ENCODE measurements at places on chromosomes 2 and 18.
A peak's percentile ranks its signal among the peaks of the same experiment; 100 is the strongest.

GRCh38 chr2:233413559-233414272, 59.4 kb downstream of the DGKD start:
- no peak overlapping the region for H3K27ac ChIP-seq
- H3K36me3 ChIP-seq = no peaks in the 10 kb centered on the region
- no peaks in the 10 kb centered on the region for H3K27me3 ChIP-seq
- DNase-seq = peak; percentile 22
- H3K4me1 ChIP-seq = no peaks in the 10 kb centered on the region

DNA sequence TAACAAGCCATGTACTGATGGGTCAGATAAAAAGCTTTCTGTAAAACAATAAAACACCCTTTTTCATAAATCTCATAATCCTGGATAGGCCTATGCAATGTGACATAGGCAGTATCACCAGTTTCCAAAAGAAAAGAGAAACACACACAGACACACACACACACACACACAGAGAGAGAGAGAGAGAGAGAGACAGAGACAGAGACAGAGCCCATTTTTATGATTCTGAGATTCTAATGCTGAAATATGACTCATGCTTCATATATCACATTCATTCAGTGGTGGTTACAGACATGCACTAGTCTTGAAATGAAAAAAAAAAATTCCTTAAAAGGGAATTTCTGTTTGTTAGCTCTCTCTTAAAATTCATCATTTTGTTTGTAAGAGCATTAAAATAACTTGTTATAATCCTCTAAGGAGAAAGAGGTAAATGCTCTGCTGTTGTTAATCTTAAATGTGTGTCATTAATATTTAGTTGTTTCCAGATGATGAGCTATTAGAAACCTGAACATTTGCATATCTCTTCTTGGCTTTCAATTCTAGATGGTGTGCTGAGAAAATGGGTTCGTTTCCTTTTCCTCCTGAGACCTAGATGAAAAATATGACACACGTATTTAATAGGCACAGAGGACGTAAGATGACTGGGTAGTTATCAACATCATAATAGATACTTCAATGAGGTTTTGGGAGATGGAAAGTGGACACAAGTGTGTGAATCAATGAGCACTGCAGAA, 1598.7 kb upstream of the ACVR2A start:
- no peak overlapping the region for H3K27ac ChIP-seq
- no peak for DNase-seq
- H3K4me1 ChIP-seq = no peaks in the 10 kb centered on the region
- H3K4me3 ChIP-seq = no peak overlapping the region
- H3K36me3 ChIP-seq = no peaks in the 10 kb centered on the region

DNA sequence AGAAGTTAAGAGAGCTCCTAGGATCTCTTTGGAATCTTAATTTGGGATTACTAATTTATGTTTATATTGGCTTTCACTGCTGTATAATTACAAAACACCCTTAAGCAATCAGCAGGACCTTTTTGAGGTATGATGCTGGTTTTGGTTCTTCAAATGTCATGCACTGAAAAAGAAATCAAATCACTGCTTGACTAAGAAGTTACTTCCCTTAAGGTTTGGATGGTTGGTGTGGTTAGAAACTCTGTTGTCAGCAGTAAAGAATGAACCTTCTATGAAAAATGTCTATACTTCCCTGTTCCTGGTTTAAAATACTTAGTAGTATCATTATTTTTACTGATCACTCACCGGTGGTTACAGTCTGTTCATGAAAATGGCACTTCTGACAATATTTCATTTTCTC, 5.5 kb downstream of the COLEC12 start:
- no peaks in the 10 kb centered on the region for H3K36me3 ChIP-seq
- H3K27ac ChIP-seq = no peak overlapping the region
- peaks cover 5% of the 10 kb centered on the region for H3K4me1 ChIP-seq

DNA sequence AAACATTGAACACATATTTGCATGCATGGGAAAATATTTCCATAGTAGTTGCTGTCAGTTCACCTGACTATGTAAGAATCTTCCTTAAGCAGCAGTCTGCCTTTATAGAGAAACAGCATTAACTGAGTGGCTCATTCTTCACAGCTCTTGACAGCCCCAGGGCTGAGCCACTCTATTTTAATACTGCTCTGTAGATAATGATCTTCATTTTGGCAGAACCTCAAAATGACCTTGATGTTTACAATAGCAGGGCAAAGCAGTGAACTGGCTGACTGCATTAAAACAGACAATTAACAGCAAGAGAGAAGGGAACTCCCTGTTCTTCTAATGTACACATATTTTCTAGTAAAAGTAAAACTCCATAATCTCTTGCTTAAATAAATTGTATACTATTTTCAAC, 580.6 kb upstream of the SOX11 start:
- H3K4me3 ChIP-seq = no peak overlapping the region
- H3K4me1 ChIP-seq = no peaks in the 10 kb centered on the region
- peaks cover 5% of the 10 kb centered on the region for H3K36me3 ChIP-seq
- DNase-seq = no peak

GRCh38 chr18:13910986-13911385, 4.3 kb downstream of the MC2R start:
- no peaks in the 10 kb centered on the region for H3K36me3 ChIP-seq
- peak; percentile 27 for DNase-seq
- no peak overlapping the region for H3K4me3 ChIP-seq
- no peaks in the 10 kb centered on the region for H3K4me1 ChIP-seq

GRCh38 chr18:23036660-23037201, 98.6 kb upstream of the CABLES1 start:
- H3K4me3 ChIP-seq = no peak overlapping the region
- no peak for DNase-seq
- H3K4me1 ChIP-seq = no peaks in the 10 kb centered on the region
- H3K27ac ChIP-seq = no peak overlapping the region

DNA sequence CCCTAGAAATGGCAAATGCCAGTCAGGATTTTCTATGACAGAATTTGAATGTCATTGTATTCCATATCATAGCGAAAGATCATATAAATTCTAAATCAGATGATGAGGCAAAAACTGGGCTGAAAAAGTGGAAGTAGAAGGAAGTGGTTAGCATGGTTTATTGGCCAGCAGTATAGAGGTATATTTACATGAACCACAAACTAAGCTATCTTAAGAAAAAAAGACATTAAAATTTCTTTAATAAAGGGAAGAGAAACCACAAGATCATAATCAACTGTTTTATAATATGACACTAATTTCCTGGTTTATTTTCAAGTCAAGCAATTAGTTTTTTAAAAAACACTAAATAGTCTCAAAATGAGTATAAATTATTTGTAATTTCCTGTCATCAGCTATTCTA, 123.2 kb upstream of the LRP1B start:
- H3K36me3 ChIP-seq = no peaks in the 10 kb centered on the region
- H3K4me1 ChIP-seq = no peaks in the 10 kb centered on the region
- no peak for DNase-seq

GRCh38 chr2:10909050-10909995, 2.4 kb upstream of the KCNF1 start:
- H3K27ac ChIP-seq = no peak overlapping the region
- H3K4me3 ChIP-seq = no peak overlapping the region
- peaks cover 3% of the 10 kb centered on the region for H3K4me1 ChIP-seq
- peak; percentile 86 for DNase-seq
